ENCODE measurements at places on chromosomes 16 and 17.

DNA sequence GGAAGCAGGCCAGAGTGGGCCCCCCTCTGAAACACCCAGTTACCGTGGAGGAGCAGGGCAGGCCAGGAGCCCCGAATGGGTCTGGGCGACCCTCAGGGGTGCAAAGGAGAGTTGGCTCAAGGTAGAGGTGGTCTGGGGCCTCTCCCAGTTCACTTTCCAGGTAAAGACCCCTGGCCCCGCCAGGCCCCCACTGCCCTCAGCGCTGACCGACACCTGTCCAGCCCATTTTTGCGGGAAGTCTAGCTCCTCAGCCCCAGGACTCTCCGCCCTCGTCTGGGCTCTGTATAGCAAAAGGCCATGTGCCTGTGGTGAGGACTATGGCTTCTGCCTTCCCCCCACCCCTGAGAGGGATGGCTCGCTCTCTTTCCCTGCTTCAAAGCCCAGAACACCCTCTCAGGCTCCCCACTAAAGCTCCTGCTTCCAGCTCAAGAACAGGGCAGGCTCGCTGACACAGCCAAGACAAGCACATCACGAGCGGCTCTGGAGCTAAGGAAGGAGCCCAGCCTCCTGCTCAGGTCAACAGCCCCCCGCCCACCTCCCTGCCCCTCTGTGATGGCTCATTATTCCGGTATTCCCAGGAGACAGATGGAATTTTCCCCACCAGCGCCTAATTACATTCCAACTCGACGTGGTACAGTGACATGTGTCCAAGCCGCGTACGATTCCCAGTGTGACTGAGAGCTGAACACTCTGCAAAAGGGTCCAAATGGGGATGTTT, 59.4 kb downstream of the RTN4RL1 start:
- no peak for DNase-seq

GRCh38 chr17:51730303-51731050, 428.0 kb downstream of the CA10 start:
- no peak for DNase-seq

GRCh38 chr16:86697715-86698114, 119.4 kb downstream of the FOXL1 start:
- no peak for DNase-seq

- no peak for DNase-seq
Measured at GRCh38 chr16:85637061-85637807, 24.1 kb downstream of the GSE1 start.

DNA sequence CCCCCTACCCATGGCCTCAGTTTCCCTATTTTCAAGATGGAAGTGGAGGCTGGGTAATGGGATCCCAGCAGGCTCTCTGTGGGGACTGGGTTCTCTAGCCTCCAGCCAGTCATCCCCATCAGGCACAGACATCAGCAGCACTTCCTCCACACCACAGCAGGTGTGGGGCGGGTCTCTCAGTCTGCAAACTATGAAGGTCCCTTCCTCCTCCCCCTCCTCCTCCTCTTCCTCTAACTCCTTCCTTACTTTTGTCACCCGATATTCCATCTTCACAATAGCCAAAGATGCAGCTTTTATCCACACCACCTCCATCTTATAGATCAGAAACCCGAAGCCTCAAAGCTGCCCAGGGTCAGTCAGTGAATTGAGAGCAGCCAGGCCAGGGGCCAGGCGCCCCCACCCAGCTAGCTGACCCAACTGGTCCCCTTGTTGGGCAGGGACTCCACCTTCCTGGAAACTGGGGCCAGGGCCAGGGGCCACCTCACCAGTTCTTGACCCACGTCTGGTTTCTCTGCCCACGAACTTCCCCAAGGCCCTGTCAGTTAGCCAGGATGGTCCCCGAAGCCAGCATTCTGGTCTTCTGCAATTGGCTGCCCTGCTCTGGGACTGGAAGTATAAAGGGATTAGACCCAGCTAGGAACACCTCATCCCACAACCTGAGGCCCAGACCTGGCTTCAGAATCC, 2.5 kb downstream of the FAM83G start:
- DNase-seq = no peak

DNA sequence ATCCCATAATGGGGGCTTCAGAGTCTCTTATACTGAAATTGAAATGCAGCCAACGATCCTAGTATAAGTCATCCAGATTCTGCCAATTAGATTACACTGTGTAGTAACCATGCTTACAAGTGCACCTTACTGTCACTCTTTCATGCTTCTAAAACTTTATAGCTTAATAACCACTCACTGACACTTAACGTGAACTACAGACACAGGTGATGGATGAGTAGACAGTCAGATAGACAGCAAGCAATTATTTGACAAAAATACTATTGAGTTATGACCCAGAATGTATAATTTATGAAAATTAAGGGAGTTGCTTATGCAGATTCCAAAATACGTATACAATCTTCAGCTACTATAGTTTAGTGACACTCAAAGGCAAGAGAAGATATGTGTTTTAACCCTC, 6.3 kb downstream of the CDH8 start:
- no peak for DNase-seq

Data from smooth muscle cell of the brain vasculature (primary cell).